Muscle of leg (tissue), 16 donors: ENCODE measurements at places on chromosomes 1 and 21. TPM values are rescaled to one million over a fixed set of nuclear protein-coding genes. Genes with fewer than 3 reads are reported as not detected.

NTMT2 gene
- 1.3 TPM for polyA plus RNA-seq

- no peaks in the 10 kb centered on the region for H3K36me3 ChIP-seq
- DNase-seq = no peak
- no peak overlapping the region for H3K27ac ChIP-seq
- H3K4me3 ChIP-seq = no peak overlapping the region
- H3K4me1 ChIP-seq = peaks cover 14% of the 10 kb centered on the region
Observed at GRCh38 chr1:205346956-205347574, 9.7 kb downstream of the KLHDC8A start.

DNA sequence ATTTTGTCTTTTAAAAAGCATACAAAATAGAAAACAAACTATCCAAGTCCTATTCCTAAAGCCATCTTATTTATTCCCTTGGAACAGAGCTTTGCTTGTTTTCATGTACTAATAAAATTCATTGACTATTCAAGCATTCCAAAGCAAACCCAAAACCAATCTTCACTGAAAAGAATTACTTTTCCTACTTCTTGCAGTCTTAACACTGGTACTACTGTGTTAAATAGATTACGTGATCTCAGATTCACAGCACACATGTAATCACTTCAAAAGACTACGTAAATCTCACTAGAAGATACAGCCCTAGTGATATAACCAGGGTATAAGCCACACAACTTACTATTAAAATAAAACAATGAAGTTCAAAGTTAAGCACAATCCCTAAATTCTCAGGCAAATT lies 39.0 kb downstream of the ZZZ3 start:
- H3K4me3 ChIP-seq = no peak overlapping the region
- peaks cover 5% of the 10 kb centered on the region for H3K36me3 ChIP-seq
- H3K27me3 ChIP-seq = no peaks in the 10 kb centered on the region
- no peak for DNase-seq
- H3K4me1 ChIP-seq = no peaks in the 10 kb centered on the region

KLHDC9 gene
- 0.86 TPM for polyA plus RNA-seq

- peak overlapping the region; percentile 73 for H3K27ac ChIP-seq
- H3K4me1 ChIP-seq = no peaks in the 10 kb centered on the region
- peak; percentile 92 for DNase-seq
- H3K27me3 ChIP-seq = no peaks in the 10 kb centered on the region
- H3K36me3 ChIP-seq = peaks cover 33% of the 10 kb centered on the region
Observed at GRCh38 chr21:25757531-25757930, 22.8 kb downstream of the GABPA start.
